ENCODE measurements at places on chromosomes 2 and 18. TPM values are rescaled to one million over a fixed set of nuclear protein-coding genes. Genes with fewer than 3 reads are reported as not detected.

The SLC23A3 gene
- not detected for polyA plus RNA-seq

DNA sequence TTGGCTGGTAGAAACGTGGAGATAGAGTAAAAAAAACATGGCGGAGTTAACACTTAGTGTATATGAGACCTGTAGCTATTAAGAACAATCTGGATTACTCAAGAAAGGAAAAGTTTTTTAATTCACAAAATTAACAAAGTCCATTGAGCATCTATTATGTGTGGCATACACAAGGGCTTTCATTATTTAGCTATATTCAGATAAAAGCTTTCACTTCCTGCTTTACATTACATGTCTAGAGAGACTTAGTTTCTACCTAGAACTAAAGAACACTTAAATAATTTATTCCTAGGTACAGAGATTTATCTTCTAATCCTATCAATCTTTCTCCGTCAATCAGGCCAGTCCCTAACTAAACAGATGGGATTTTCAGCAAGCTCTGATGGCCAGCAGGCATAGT is 196.0 kb upstream of the SLC39A10 start:
- no peak for DNase-seq

The HOXD11 gene
- polyA plus RNA-seq = not detected

DNA sequence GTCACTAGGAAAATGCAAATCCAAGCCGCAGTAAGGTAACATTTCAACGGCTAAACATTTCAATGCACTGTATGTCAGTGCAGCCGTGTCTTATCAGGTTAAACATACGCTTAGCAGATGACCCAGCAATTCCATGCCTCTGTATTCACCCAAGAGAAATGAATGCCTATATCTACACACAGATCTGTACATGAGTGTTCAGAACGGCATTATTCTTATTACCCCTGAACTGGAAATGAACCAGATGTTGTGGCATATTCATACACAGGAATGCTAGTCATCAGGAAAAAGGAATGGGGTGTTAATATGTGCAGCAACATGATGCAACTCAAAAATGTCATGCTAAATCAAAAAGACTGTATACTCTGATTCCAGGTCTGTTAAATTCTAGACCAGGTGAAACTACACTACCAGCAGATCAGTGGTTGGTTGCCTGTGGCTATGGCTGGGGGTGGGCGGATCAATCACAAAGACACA is 80.4 kb upstream of the RPL31 start:
- no peak for DNase-seq

DNA sequence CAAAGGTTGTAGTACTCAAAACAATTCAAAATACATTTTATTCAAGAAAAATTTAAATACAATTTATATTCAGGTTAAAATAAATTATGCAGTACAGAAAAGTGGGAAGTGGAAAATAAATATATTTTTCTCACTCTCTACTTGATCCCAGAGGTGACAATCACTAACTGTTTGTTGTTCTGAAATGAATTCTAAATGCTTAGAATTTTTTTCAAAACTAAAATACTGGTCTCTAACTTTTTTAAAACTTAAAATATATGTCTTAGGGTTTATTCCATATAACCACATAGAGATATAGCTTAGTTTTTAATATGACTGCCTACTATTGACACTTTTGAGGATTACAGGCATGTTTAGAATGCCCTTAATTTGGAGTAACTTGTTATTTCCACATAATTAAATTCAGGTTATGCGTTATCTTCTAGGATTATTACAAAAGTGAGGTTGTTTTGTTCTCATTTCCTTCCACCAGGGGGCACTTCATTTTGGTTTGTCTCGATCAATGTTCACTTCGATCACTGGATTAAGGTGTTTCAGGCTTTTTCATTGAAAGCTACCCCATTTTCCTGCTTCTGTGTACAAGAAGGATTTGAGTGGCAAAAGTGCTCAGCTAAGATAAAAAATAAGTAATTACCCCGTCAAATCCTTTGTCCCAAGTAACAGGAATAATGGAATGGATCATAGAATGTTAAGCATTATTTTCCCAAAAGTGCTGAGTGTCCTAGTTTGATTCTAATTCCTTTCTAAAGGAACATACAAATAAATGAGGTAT is 27.1 kb upstream of the TFPI start:
- DNase-seq = peak; percentile 68

The PTPRN gene
- 1.1 TPM for polyA plus RNA-seq

The MZT2A gene
- 123 TPM for polyA plus RNA-seq

DNA sequence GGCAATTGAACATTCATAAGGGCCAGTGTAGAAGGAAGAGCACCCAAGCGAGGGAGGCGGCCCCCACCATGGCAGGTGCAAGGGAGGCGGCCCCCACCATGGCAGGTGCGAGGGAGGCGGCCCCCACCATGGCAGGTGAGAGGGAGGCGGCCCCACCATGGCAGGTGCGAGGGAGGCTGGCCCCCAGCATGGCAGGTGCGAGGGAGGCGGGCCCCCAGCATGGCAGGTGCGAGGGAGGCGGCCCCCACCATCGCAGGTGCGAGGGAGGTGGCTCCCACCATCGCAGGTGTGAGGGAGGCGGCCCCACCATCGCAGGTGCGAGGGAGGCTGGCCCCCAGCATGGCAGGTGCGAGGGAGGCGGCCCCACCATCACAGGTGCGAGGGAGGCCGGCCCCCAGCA is 24.7 kb upstream of the GPC1 start:
- DNase-seq = no peak

- no peak for DNase-seq
These were observed 269.3 kb downstream of the TTC32 start for GRCh38 chr2:19632403-19632991.

All from stomach (tissue), 19 donors.